ENCODE measurements at places on chromosomes 11 and 22.

GRCh38 chr11:73429121-73429750 lies 53.0 kb downstream of the RELT start:
- DNase-seq: no peak

- DNase-seq: no peak
Observed at GRCh38 chr11:134063991-134064747, 4.7 kb upstream of the JAM3 start.

DNA sequence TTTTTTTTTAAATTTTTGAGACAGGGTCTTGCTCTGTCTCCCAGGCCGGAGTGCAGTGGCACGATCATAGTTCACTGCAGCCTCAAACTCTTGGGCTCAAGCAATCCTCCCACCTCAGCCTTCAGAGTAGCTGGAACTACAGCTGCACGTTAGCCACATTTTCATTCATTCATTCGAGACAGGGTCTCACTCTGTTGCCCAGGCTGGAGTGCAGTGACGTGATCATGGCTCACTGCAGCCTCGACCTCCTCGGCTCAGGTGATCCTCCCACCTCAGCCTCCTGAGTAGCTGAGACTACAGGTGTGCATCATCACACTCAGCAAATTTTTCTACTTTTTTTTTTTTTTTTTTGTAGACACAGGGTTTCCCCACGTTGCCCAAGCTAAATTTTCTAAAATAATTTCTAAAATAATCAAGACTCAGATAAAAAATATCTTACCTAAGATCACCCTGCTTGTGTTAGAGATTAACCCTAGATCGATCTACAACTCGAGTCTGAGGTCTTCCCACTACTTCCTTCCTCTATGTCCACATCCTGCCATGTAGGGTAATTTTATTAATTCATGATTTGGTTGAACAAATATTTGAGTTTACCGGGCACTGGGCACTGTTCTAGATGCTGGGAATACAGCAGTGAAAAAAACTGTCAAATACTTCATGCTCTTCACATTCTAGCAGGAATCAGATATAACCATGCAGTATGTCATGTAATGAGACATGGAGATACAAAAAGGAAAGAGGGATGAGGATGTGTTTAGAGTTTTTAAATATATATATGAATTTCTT lies 15.1 kb downstream of the EIF4G2 start:
- DNase-seq: no peak

DNA sequence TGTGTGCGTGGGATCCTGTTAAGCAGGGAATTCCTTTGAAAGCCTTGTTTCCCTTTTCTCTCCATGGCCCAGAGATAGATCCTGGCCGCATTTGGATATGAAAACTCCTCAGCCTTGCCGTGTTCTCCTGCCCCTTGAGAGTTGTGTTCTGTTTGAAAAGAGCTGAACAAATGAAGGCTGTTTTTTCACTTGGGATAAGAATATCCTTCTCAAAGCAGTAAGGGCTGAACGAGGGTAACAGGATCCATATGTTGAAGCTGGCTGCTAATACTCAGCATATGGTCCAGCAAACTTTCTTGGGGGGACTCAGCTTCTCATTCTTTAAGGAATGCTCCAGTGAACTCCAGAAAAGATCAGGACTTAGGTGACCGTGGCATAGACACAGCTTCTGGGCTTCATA lies 114.5 kb upstream of the TTC12 start:
- no peak for DNase-seq

GRCh38 chr11:118883368-118884071 lies at the start of gene CXCR5:
Gene CXCR5, plus strand, starts transcription at chr11:118883892. Its CDS starts 50 bp downstream, at chr11:118883942.
- DNase-seq: no peak

DNA sequence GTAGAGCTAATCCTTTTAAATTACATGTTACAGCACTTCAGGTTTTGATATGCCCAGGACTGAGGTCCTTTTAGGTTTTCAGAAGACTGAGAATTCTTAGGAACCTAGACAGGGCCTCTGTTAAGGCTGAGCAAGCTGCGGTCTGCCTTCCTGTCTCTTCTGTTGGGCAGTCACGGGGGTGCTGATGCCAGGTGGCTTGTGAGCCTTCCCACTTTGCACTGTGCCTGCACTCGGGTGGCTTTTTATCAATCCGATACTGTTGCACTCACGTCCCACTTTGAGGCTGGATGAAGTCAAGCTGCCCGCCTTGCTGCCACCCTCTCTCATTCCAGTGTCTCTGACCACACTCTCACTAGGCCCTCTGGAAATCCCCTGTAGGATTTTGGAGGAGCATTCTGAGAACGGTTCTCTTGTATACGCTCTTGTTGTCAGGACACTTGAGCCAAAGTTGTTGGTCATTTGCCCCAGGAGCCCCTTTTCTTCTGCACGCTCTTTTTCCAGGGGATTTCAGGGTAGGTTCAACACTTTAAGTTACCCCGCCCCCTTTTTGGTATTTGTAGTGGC lies 141.8 kb downstream of the TEAD1 start:
- DNase-seq: no peak

- DNase-seq: no peak
Observed at GRCh38 chr11:79119491-79120284, 321.1 kb downstream of the TENM4 start.

- DNase-seq: no peak
Observed at GRCh38 chr11:55658608-55659007, 3.4 kb upstream of the OR4C6 start.

DNA sequence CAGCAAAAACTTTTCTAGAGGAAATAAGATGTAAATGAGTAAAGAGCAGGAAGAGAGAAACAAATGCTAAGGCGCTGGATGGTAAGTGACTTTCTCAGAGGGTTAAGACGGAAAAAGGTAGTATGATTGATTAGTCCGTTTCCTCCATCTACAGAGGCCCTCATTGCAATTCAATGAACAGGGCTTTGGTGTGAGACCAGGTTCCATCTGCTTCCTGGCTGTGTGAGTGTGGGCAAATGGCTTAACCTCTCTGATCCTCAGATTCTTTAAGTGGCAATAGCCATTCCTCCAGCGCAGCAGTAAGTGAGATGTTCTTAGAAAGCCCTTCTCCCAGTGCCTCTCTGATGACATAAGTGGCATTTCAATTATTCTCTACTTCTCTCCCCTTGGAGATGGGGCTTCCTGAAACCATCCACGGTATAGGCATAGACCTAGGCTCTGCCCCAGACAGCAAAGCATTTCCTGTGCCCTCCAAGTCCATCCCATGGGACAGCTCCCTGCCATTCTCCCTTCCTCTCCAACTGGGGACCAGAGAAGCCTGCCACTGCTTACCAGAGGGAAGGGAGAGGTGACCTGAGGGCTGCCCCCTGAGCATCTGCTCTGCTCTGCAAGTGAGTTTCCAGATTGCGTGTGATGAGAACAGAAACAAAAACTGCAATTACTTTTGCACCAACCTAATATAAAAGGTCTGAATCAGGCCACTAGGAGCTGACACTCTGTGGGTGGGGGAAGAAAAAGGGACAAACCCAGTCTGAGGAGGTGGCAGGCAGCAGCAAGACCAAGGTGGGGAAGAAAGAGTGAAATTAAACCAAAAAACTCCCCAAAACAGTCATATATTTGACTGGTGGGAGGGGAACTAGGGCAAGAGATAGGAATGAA lies 12.7 kb upstream of the CD44 start:
- DNase-seq: no peak

DNA sequence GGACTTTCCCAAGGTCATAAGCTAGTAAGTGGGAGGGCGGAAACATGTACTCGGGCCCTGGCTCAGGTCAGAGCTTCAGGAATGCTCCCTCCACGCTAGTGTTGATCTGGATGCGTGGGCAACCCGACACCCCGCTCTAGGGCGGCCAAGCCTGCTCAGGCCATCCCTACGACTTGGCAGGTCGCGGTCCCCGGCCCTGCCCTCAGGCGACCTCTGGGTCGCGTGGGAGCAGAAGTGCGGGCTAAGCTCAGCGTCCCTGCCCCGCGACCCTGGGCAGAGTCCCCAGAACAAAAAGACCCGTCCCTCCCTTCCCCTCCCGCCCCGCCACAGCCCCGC lies 781 bp upstream of the TEF start:
- DNase-seq: no peak

GRCh38 chr11:74185695-74186094 lies 14.6 kb downstream of the PPME1 start:
- DNase-seq: no peak

GRCh38 chr22:38403812-38404211 lies 51.2 kb downstream of the KCNJ4 start:
- DNase-seq: no peak

- no peak for DNase-seq
Observed at GRCh38 chr22:21624120-21624879, 5.5 kb downstream of the YDJC start.

DNA sequence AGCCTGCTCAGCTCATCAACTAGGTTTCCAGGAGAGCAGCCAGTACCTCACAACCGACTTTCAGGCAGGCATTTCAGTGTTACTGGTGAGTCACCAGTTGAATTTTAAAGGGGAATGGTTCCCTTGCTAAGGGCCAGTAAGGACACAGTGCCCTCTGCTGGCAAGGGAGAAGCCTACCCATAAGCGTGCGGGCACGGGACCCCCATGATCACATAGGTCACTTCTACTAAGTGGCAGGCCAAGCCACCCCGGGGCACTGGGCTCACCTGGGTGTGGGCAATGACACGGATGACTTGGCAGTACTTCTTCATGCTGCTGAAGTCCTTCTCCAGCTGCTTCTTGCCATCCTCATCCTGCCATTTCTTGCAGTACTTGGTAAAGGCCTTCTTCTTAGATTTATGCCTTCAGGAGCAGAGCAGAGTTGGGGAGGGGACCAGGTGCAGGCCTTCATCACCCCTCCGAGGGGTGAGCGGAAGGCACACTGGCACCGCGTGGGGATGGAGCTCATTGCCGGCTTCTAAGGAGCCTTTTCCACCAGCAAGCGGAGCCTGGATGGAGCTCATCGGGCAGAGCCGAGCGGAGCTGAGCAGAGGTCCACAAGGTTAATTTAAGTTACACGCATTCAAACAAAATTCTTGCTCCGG lies 2.9 kb downstream of the RPL3 start:
- no peak for DNase-seq

- DNase-seq: no peak
Observed at GRCh38 chr22:40894417-40894816, 32.5 kb upstream of the DNAJB7 start.

DNA sequence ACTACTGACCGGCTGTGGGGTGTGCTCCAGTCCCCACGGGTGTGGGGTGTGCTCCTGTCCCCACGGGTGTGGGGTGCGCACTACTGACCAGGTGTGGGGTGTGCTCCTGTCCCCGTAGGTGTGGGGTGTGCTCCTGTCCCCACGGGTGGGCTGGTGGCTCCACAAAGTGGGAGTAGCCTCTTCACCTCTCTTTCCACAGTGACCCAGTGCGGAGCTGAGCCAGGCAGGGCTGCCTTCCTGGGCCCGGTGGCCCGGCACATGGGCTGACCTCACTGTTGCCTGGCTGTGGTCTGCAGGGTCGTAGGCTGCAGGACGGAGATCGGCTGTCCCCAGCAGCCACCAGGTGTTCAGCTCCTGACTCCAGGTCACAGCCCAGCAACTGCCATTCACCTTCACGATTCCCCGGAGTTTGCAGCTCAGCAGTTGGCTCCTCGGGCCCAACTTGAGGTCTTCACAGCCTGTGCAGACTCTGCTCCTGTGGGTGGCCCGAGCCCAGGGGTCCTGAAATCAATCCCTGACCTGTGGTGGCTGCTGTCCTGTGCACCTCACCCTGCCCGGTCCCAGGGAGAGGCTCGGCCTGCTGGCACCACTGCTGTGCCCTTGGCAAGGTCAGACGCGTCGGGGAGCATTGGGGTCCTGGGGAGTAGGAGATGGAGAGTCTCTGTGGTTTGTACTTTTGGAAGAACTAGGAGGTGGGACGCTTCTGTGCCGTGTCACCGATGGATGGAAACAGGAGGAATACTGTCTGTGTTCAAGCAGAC lies 414.3 kb downstream of the TBC1D22A start:
- no peak for DNase-seq

- DNase-seq: no peak
Observed at GRCh38 chr11:69411257-69411924, 70.1 kb upstream of the LINC01488 start.

DNA sequence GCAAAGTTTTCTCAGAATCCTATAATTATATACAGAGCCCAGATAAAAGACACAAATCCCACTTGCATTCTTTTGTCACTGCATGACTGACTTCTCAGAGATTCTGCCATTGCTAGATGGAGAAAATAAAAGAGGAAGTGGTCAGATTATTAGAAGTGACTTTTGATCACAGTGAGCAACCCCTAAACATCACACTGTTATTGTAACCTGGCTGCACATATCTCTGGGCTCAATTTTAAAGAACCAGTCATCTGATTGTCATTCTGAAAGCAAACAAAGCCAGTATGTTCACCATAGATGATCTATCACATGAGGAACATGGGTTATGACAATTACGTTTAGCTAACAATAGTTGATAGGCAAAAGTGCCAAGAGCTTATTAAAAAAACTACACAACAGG lies 47.8 kb downstream of the COPB1 start:
- DNase-seq: no peak

- DNase-seq: no peak
Observed at GRCh38 chr11:96187822-96188221, 155.2 kb downstream of the MAML2 start.

DNA sequence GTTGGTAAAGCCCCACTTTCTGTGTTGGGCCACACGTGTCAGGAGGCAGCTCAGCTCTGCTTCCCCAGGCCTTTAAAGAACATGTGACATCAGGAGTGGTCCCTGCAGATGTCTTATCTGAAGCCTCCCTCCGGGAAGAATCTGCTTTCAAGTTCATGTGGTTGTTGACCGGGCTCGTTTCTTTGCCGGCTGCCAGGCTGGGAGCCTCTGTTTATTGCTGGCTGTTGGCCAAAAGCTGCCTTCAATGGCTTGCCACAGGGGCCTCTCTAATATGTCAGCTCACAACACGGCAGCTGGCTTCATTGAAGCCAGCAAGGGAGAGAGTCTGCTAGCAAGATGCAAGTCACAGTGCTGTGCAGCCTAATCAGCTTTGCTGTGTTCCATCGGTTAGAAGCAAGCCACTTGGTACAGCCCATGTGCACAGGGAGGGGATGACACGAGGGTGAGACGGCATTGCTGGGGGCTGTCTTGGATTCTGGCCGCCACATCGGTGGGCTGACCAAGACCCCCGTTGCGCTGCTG lies 14.6 kb downstream of the MRGPRF start:
- no peak for DNase-seq

GRCh38 chr22:38213990-38214301 lies 12.2 kb downstream of the MAFF start:
- no peak for DNase-seq

DNA sequence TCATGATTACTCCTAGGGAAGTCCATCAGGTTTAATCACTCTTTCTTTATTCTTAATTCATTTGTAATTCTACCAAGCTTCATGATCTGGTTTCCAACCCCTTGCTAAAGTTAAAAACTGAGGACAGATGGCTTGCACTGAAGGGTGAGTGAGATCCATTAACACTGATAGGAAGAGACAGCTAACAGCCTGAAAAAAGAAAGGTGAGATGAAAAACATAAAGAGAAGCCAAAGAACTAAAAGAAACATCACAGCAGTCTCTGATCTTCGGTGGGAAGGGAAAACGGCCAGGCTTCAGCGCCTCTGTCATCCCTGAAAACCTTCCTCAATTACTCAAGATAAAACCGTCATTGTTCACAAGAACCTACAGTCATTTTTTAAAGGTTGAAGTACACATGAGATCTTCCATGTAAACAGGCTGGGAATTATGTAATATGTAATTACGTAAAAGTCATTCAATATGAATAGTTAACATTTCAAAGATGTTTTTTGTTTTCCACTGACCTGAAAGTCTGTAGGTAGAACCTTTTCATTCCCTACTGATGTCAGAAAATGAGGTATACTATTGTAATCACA lies 41.3 kb downstream of the VSIG10L2 start:
- no peak for DNase-seq

GRCh38 chr11:65291613-65292012 lies 23.1 kb upstream of the CDC42EP2 start:
- no peak for DNase-seq

- DNase-seq: no peak
Observed at GRCh38 chr11:124339396-124340141, 19.6 kb upstream of the OR8D2 start.

All from cortex of kidney (tissue), 1 donor.